ENCODE measurements at places on chromosomes 11 and 22. TPM values are rescaled to one million over a fixed set of nuclear protein-coding genes. Genes with fewer than 3 reads are reported as not detected.

The SPDYC gene
- not detected for total RNA-seq

The PRR33 gene
- 0.08 TPM for total RNA-seq

GRCh38 chr11:65634905-65635731 lies 2.8 kb upstream of the SIPA1 start:
- DNase-seq: no peak
- peaks cover 47% of the 10 kb centered on the region for H3K4me1 ChIP-seq
- no peak overlapping the region for H3K4me3 ChIP-seq
- H3K27me3 ChIP-seq: no peaks in the 10 kb centered on the region

DNA sequence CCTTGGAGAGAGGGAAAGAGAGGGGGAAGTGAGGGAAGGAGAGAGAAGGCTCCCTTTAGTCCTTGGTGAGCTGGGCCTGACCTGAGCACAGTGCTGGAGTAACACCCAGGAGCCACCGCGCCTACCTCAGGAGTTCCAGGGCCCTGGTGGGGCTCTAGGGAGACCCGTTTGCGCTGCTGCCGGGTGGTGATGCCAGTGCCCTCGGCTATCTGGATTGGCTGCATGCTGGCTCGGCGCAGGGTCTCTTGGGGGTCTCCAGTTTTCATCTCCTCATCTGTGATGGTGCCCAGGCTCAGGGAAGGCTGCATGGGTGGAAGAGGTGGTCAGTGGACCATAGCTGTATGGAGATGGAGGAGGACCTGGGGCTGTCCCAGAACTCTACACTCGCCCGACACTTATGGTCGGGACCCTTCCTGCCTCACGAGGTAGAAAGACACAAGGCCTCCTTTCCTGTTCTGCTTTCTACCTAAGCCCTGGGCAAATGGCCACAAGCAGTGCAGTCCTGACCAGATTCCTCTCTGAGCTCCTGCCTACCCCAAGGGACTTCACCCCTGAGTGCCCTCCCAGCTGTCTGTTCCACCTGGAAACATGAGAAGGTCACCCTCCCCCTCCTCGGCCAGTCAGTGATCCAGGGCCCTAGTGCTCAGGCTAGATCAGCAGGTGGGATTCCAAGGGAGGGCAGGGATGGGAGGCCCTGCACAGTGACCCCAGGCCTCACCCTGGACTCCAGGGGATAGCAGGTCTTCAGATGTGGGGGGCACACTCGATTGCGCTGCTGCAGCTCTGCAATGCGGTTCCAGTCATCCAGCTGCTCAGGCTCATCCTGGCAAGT lies 6.0 kb downstream of the IL18BP start:
- no peak overlapping the region for H3K4me3 ChIP-seq
- no peak for DNase-seq
- H3K27ac ChIP-seq: no peak overlapping the region
- H3K36me3 ChIP-seq: peaks cover 74% of the 10 kb centered on the region
- H3K4me1 ChIP-seq: peaks cover 5% of the 10 kb centered on the region

The DUSP8 gene
- total RNA-seq: 2.6 TPM

GRCh38 chr11:7971846-7972245 lies 6.6 kb upstream of the NLRP10 start:
- no peak for DNase-seq
- H3K36me3 ChIP-seq: no peaks in the 10 kb centered on the region
- peaks cover 16% of the 10 kb centered on the region for H3K27me3 ChIP-seq

DNA sequence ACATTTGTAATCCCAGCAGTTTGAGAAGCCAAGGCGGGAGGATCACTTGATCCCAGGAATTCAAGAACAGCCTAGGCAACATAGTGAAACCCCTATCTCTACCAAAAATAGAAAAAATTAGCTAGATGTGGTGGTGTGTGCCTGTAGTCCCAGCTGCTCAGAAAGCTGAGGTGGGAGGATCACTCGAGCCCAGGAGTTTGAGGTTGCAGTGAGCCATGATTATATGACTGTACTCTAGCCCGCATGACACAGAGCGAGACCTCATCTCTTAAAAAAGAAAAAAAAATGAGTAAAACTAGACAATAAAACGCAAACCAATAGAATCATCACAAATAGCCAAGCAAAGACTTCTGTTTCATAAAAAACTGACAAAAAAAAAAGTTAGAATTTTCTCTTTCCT lies 21.8 kb downstream of the NUCB2 start:
- peak; percentile 47 for DNase-seq
- H3K27me3 ChIP-seq: no peaks in the 10 kb centered on the region
- peaks cover 25% of the 10 kb centered on the region for H3K4me1 ChIP-seq
- peaks cover 37% of the 10 kb centered on the region for H3K36me3 ChIP-seq

The OR51B2 gene
- total RNA-seq: not detected

DNA sequence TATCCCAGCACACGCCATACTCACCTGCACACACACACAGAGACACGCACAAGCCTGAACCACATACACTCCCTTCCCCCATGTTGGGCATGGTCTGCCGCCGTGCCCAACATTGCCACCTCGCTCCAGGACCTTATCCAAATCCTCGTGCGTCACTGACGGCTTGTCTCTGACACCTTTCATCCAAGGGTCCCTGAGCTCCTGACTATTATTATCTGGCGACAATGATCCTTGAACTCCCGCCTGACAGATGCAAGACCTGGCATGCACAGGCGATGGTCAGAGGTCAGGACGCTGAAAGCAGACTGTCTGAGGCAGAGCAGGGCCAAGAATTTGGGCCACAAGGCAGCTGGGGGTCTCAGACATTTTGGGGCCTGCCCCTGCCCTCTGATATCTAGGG lies 4.2 kb downstream of the MB start:
- peaks cover 7% of the 10 kb centered on the region for H3K27me3 ChIP-seq
- H3K36me3 ChIP-seq: no peaks in the 10 kb centered on the region
- H3K27ac ChIP-seq: no peak overlapping the region
- no peak overlapping the region for H3K4me3 ChIP-seq
- DNase-seq: no peak
- H3K4me1 ChIP-seq: peaks cover 26% of the 10 kb centered on the region

- peaks cover 14% of the 10 kb centered on the region for H3K4me1 ChIP-seq
- no peak for DNase-seq
- peaks cover 58% of the 10 kb centered on the region for H3K27me3 ChIP-seq
- no peak overlapping the region for H3K27ac ChIP-seq
- H3K4me3 ChIP-seq: peak overlapping the region; percentile 24
- peaks cover 3% of the 10 kb centered on the region for H3K36me3 ChIP-seq
These were observed 1.3 kb downstream of the SCARF2 start for GRCh38 chr22:20436307-20436767.

GRCh38 chr11:69201066-69201365 lies 45.3 kb downstream of the SMIM38 start:
- no peaks in the 10 kb centered on the region for H3K4me1 ChIP-seq
- no peak for DNase-seq
- no peaks in the 10 kb centered on the region for H3K36me3 ChIP-seq
- H3K4me3 ChIP-seq: no peak overlapping the region
- H3K27ac ChIP-seq: no peak overlapping the region
- H3K27me3 ChIP-seq: no peaks in the 10 kb centered on the region

- H3K4me1 ChIP-seq: no peaks in the 10 kb centered on the region
- H3K4me3 ChIP-seq: no peak overlapping the region
- H3K36me3 ChIP-seq: no peaks in the 10 kb centered on the region
- no peak overlapping the region for H3K27ac ChIP-seq
- no peak for DNase-seq
These were observed 552.8 kb downstream of the BRD1 start for GRCh38 chr22:49274754-49275380.

The APIP gene
- 21.9 TPM for total RNA-seq

The TBX1 gene
- not detected for total RNA-seq
